CMK (cell line): ENCODE measurements at places on chromosomes 5 and 9.

DNA sequence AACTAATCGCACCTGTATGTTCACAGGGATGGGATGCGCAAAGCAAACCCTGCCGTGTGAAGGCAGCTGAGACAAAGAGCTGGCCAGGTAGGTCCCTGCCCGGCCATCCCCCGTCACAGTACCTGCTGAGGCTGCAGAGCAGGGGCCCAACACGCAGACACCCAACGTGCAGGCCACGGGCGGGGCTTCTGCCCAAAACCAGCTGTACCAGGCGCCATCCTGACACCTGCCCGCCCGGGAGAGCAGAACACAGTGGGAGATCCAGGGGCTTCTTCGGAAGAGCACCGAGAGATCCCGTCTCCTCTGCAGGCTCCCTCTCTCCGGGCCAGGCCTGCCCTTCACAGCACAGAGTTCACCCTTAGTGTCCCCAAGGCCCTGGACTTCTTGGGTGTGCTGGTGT, 28.4 kb downstream of the ABO start:
- DNase-seq: no peak

DNA sequence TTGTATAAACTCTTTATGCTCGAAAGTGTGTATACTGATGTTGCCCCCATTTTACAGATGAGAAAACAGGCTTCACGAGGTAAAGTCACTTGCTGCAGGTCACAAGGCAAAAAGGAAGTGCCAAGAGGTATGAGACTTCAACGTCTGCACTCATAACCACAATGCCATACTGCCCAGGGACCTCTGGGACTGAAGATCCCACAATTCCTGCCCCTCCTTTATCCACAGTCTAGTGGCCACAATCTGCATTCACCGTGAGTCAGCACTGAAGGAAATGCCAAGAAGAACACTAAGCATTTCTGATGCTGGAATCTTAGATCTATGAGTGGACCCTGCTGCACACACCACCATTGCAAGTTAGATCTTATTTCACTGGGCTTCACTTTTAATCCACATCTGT, 37.3 kb downstream of the MED27 start:
- DNase-seq: no peak

- DNase-seq: no peak
Observed at GRCh38 chr5:40410964-40411635, 268.6 kb upstream of the PTGER4 start.

DNA sequence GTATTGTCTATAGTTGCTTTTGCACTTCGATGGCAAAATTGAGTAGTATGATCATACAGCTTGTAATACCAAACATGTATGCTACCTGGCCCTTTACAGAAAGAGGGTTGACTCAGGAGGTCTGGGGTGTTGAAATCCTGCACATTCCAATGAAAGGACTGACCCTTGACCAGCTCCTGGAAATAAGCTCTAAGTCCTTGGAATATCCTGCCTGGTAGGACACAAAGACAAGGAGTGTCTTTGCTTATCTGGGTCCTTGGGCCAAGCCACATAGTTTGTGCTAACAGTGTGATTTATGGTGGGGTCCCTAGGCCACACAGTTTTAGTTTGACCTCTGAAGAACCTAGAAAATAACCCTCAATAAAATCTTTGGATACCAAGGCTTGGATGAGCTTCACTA, 89.3 kb upstream of the FTMT start:
- no peak for DNase-seq

- DNase-seq: no peak
Observed at GRCh38 chr5:124060413-124061067, 548.6 kb downstream of the CSNK1G3 start.

GRCh38 chr9:127977884-127978647, 2.7 kb downstream of the EEIG1 start:
- DNase-seq: no peak

GRCh38 chr9:20473515-20474013, 148.7 kb downstream of the MLLT3 start:
- DNase-seq: no peak

DNA sequence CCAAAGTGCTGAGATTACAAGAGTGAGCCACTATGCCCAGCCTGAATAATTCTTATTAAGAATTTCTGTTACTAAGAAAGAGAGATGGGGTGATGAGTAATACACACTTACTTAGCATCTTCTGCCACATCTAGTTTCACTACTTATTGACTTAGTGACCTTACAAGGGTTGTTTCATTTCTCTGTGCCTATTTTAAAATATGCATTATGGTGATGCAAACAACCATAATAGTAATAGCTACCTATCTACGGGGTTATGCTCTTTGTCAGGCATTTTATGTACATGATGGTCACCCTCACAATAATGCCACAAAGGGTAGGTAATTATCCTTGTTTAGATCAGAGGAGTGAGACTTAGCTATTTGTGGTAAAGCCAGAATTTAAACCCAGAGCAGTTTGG, 499.0 kb upstream of the SGCD start:
- DNase-seq: no peak

- peak; percentile 66 for DNase-seq
Observed at GRCh38 chr5:74579215-74579614, 61.3 kb downstream of the ENC1 start.

- no peak for DNase-seq
Observed at GRCh38 chr5:119583684-119584083, 45.7 kb upstream of the FAM170A start.

GRCh38 chr9:32251539-32251938, 132.9 kb upstream of the ACO1 start:
- no peak for DNase-seq

- no peak for DNase-seq
Observed at GRCh38 chr5:149792540-149793255, 62.6 kb downstream of the PPARGC1B start.

GRCh38 chr5:55668356-55668755, 43.8 kb downstream of the SLC38A9 start:
- no peak for DNase-seq

DNA sequence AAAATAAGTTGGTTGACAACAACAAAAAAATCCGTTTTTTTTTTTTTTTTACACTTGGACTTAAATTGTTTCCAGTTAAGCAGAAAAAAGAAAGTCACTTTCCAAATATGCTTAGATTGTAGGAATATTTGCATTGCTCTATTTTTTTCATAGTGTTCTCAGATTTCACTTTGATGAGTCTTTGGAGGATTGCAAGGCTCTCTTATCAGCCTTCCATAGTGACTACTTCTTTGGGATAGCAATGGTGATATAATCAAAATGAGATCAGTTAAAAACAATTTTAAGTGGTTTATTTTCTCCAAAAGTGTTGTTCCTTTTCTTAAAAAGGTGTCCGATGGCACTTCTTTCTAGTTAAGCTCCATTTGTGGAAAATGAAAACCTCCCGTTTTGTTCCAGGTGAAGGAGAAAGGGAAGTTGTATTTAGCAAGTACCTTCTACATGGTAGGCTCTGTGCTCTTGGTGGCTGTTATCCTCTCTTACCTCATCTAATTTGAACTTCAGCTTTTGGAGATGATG, 3.9 kb downstream of the RASGRF2 start:
- DNase-seq: no peak

GRCh38 chr5:14257995-14258403, 114.9 kb downstream of the TRIO start:
- no peak for DNase-seq

DNA sequence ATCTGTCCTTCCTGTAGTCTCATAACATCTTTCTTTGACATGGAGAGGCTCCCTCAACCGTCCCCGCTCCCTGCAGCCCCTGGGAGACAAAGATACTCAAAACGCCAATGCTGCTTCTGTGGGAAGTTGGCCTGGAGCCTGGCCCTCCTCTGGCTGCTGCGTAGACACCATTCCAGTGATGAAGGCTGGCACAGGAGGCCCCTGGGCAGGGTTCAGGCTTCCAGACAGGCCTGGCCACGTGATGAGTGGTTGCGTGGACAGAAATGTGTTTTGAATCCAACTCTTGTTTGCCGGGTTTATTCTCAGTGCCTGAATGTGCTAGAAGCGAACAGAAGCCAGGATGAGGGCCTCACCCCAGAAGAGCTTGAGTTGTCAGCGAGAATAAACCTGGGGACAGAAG, 43.2 kb upstream of the NKX2-5 start:
- no peak for DNase-seq

- DNase-seq: no peak
Observed at GRCh38 chr9:130663258-130663976, 977 bp upstream of the PRDM12 start.

DNA sequence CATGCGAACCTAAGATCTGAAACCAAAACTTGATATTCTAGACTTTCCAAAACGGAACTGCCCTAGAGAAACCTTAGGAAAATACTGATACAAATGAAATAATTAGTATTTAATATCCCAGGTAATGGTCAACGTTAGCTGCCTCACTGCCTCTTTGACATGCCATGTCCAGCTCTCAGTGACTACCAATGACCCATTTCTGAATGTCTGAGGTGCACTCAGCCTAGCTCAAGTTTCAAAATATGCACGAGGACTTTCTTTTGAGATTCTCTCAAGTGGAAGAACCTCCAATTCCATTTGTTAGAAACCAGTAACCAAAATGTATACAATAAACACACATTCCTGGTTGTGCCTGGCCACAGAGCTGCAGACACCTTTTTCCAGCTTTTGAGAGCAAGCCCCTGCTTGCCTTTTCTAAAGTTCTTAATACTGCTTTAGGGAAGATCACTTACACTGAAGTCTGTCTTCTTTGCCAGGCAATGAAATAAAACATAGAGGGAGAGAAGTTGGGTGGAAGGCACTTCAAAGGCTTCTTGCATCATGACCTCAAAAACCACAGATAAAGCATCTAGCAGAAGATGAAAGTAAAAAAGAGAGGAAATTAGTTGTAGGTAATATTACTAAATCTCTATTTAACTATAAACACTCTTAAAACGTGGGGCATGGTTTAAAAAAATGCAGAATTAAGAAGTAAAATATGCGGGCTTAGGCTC, 87.9 kb downstream of the MRPS27 start:
- no peak for DNase-seq

GRCh38 chr5:83654427-83654994, 66.1 kb downstream of the HAPLN1 start:
- DNase-seq: no peak

DNA sequence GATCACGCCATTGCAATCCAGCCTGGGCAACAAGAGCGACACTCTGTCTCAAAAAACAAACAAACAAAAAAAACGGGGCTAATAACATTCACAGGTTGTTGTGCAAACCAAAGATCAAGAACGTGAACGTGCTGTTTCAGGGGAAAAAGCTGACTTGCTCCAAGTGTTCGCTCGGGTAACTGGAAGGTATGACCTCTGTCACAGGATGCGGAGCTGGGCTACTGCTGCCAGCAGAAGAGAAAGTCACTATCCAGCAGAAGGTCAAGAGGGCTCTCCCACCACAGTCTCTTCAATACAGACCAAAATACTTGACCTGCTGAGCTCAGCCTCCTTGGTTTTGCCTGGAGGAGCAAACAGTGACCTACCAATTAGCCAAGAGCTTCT, 59.7 kb downstream of the ABCA1 start:
- DNase-seq: no peak

DNA sequence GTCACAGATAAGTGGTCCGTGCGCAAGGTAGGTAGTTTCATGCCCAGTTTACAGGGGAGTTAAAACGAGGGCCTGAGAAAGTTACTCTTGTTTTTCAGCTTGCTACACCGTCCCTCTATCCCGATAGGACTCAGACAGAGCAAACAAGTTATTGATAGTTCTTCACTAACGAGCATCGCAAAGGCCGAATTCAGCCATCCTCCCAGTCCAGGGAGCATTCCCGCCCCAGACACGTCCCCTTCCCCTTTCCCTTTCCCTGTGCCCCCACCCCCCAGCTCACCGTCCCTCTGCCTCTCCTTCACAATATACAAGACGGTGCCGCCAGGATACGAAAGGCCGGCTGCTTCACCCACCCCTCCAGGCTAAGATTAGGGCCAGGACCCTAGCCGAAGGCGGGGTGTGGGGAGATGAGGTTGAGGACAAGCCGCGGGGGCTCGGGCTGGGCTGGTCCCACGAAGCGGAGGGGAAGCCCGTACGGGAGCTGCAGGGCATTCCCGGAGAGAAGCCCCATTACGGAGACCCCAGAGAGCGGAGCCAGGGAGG, 599 bp downstream of the KIAA1191 start:
- DNase-seq: no peak

- no peak for DNase-seq
Observed at GRCh38 chr5:131230406-131230805, 33.4 kb upstream of the CDC42SE2 start.

DNA sequence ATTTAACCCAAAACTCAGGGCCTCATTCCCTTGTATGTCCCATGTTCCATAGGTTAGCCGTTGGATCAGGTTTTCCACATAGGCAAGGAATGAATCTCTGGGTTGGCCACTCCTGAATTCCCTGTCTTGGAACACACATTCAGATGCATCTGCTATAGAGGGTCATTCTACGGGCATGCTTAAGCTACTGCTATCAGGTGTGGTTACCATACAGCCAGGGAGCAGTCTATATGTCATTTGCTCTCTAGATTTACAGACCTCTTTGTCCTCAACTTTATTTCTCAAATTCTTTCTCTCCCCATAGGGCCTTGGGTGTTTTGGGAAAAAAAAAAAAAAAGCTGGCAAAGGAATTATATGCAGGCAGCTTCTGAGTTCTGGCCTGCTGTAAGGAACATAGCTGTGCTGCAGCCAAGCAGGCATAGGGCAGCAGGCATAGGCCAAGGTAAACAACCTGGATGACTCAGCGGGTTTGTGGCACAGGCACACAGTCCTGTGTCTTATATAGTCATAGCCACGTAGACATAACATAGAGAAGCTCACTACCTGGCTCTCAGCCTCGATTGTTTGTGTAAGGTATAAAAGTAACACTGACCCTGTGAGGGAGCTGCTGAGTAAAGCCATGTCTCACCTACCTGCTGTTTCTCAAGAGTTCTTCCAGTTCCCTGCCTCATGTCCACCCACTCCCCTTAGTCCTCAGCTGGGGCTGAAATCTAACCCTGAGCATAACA, 141.5 kb downstream of the OSTF1 start:
- no peak for DNase-seq

DNA sequence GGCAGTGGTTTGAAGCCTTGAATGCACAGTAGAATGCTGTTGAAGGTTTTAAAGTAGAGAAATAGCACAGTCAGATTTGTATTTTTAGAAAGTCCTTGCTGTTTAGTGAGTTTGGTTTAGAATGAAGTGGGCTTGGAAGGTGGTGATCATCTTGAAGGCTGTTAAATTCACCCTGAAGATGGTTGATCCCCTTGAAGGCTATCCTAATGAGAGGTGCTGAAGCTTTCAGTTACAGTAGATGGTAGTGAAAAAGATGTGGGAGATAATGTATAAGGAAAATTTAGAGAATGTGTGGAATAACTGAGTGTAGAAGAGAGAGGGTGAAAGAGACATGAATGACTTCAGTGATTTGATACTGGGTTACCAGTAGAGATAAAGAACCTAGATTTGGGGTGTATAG, 16.0 kb downstream of the TENT2 start:
- no peak for DNase-seq

GRCh38 chr5:62340392-62340791, 34.4 kb downstream of the KIF2A start:
- no peak for DNase-seq

DNA sequence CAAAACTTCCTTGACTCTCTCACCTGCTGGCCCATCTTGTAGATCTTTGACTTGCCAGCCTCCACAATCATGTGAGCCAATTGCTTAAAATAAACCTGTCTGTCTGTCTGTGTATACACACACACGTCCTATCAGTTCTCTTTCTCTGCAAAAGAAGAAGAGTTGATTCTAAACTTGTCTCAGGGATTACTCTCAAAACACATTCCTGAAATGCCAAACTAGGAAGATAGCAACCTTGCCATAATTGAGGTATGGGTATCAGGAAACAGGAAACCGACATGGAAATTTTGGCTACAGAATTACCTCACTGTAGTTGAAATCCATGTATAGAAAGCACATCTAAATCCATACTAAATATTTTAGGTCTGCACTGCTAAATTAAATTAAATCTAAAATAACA, 483.4 kb downstream of the PLK2 start:
- no peak for DNase-seq
